Activated T-cell treated with anti-CD3 and anti-CD28 coated beads for 1 hour (primary cell): ENCODE measurements at places on chromosomes 1 and 21.

DNA sequence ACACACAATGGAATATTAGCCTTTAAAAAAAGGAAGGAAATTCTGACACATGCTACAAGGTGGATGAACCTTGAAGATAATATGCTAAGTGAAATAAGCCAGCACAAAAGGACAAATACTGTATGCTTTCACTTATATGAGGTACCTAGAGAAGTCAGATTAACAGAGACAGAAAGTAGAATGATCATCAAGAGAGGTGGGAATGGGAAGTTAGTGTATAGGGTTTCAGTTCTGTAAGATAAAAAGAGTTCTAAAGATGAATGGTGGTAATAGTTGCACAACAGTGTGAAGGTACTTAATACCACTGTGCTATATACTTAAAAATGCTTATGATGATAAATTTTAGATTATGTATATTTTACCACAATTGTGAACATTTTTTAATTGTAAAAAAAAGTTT is 7.2 kb downstream of the RPAP2 start:
- no peak for DNase-seq

DNA sequence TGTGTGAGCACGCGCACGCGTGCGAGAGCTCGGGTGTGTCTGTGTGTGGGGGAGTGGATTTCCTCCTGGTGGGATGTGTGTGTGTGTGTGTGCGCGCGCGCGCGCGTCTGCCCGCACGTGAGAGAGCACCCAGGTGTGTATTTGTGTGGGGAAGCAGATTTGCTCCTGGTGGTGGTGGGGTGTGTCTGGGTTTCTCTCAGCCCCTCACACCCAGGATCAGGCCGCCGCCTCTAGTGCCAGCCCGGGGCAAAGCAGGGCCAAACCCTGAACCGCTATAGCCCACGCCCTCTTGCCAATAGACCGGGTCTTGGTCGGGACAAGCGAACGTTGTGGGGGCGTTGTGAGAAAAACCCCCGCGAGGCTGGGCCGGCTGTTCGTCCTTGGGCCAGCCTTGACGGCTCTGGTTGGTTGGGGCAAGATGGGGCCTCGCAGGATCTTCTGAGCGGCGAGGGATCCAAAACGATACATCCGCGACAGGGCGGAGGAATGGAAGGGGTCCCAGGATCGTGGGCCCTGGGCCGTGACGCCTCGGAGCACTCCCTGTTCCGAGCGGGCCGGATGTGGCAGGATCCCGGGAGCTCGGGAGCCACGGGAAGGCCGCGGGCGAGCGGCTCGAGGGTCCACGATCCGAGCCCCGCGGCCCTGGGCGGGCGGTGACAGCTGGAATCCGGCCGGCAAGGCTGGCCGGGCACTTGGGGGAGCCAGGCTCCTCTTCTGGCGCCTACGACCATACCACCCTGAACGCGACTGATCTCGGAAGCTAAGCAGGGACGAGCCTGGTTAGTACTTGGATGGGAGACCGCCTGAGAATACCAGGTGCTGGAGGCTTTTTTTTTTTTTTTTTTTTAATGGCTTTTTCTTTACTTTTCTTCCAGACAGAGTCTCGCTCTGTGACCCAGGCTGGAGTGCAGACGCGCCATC is 68.2 kb downstream of the RNF187 start:
- DNase-seq = no peak

- DNase-seq = no peak
Measured at GRCh38 chr1:84693785-84694184, 3.5 kb upstream of the SSX2IP start.

DNA sequence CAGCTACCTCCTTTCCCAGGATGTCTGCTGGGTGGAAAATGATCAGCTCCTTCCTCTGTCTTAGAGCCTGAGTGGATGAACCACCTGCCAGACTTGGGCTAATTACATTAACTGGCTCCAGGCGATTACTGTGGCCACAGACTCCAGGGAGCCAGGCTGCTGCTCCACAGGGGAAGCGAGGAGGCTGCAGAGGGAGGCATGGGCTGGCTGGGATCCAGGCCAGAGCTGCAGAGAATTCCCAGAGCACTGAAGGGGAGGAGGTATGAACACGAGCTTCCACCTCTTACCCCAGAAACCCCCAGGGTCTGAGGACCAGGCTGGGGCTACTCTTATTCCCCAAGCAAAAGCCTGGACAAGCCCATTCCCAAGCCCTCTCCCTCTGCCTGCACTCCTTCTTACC is 136.0 kb upstream of the KLHDC7A start:
- DNase-seq = no peak
